Gastroesophageal sphincter (tissue), 4 donors: ENCODE measurements at places on chromosomes 16 and 17. TPM values are rescaled to one million over a fixed set of nuclear protein-coding genes. Genes with fewer than 3 reads are reported as not detected.

DNA sequence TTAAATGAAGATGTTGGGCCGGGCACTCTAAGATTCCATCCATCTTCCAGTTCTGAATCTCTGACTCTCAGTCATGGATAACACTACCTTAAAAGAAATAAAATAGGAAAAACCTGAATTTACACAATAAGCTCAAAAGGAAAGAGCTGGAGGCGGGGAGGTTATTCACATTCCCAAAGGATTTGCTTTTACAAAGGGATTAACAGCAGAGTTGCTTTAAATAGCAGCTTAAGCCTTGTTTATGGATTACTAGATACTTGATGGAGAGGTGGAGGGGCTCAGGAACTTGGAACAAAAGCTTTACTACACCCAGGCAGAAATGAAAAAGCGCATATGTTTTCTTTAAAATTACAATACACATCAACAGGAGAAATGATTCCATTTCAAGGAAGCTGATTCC lies 84.5 kb downstream of the XYLT1 start:
- ATAC-seq = no peak

GRCh38 chr17:41212524-41213169 lies 13.8 kb upstream of the KRTAP9-2 start:
- ATAC-seq = no peak

TP53TG3C gene
- not detected for total RNA-seq

DNA sequence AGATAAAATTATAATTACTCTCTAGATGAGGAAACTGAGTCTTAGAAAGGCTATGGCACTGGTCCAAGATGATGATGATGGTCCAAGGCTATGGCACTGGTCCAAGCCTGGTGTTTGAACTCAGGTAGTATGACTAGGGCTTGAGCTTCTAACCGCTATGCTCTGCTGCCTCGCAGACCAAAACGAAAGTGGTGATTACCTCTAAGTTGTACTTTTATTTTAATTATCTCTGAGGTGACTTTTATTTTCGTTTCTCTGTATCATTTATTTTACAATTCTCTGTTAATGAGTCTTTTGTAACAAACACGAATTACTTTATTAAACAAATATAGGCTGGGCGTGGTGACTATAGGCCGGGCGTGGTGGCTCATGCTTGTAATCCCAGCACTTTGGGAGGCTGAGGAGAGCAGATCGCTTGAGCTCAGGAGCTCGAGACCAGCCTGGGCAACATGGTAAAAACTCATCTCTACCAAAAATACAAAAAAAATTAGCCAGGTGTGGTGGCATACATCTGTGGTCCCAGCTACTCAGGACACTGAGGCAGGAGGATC lies 5.6 kb downstream of the REXO5 start:
- no peak for ATAC-seq

GRCh38 chr17:1147664-1148063 lies 32.1 kb downstream of the ABR start:
- peak; percentile 31 for ATAC-seq
